ENCODE measurements at places on chromosomes 3 and 15.

DNA sequence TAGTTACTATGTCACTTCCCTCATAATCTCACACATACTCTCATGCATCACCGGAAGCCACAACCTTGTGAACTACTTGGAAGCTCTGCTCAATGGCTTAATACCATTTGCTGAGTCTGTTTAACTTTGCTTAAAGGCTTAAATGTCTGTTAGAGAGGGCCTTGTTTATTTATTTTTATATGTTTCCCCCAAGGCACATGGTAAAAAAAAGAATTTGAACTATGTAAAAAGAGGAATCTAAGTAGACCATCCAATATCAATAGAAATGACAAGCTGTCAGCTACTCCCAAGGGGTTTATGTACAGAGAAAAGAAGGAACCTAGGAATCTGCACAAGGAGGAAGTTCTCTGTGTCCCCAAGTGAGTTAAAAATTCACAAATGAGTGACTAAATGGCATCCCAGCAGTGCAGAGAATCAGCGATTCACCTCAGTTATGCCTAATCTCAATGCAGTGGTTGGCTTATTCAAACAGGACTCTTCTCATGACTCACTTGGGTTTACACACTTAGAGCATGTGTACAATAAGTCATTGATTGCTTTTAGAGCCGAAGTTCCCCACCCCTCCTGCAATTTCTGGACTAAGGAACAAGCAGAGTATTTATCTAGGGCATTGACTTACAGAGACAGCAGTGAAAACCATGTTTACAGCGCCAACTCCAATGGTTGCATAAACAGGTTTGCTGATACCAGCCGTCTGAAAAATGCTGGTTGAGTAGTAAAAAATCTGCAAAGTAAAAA, 24.4 kb downstream of the SLC2A2 start:
- DNase-seq: no peak

- no peak for DNase-seq
Measured at GRCh38 chr3:56693750-56694149, 10.7 kb upstream of the TASOR start.

GRCh38 chr15:44034933-44035624, 160.0 kb downstream of the FRMD5 start:
- no peak for DNase-seq

DNA sequence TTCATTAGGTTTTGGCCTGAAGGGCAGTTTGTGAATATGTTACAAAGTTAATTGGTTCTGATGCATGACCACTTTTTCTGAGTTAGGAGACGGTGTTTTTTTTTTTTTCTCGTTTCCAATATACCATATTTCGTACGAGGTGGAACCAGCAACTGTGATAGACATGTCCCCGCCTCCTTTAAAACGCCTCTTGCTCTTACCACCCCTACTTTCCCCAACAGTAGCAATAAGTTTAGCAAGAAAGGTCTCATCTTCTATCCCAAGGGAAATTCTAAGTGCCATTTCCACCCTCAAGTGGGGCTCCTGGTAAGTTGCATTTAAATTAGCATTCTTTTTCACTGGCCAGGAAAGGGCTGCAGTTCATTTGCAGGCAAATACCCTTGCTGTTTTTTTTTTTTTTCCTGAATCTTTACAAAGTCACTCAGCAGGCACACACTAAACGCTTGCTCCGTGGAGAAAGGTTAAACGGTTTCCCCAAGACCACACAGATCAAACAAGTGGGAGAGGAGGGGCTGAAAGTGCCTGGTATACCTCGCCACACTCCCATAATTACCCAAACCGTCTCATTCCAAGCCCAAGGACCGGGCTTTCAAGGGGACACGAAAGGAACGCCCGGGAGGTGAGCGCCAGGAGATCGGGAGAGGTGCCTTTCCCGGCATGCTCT, 39.5 kb upstream of the MGA start:
- DNase-seq: no peak

GRCh38 chr15:97903971-97904572, 56.4 kb upstream of the ARRDC4 start:
- DNase-seq: peak; percentile 49

- DNase-seq: no peak
Measured at GRCh38 chr3:64354221-64354620, 129.0 kb upstream of the PRICKLE2 start.

DNA sequence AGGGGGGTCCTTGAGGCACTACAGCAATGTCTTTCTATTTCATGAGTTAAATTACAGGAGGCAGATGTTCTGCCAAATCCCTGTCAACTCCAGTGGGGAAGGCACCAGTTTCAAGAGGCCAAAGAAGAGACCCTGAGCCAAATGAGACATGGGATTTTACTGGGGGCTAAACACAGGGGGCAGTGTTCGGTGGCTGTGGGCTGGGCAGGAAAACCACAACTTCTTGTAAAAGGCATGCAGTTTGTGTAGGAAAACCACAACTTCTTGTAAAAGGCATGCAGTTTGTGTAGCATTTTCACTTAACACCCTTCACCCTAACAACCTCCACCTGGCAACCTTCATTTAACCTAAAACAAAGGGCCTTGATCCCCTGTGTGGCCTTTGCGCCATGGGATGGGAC, 61.0 kb downstream of the POLR2M start:
- DNase-seq: no peak

DNA sequence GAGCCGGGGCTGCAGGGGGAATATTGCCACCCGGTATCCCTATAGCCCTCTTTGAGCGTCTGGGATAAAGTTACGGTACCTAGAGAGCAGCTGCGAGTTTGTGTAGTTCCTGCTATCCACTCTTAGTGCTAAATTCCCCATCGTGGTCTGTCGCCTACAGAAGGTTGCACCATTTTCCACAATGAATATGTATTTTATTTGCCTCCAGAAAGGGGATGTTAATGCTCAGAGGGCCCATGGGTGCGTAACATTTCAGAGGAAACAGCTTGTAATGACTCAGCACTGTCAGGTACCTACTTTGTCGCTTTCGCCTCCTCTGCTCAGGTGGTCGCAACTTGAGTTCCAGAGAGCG, 1.1 kb downstream of the SLCO3A1 start:
- peak; percentile 41 for DNase-seq

DNA sequence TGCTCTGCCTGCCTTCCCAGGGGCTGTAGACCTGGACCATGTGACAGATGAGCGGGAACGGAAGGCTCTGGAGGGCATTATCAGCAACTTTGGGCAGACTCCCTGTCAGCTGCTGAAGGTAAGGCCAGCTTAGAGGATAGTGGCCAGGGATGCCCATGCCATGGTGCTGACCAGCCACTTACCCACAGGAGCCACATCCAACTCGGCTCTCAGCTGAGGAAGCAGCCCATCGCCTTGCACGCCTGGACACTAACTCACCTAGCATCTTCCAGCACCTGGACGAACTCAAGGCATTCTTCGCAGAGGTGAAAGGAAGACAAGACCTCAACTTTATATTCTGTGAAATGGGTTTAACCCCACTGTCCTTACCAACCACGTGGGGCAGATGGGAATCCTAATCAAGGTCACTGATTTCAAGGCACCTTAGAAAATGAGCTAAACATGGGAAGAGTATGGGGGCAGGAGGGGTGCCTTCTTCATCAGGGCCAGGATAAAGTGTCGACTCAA, 26.7 kb downstream of the NBEAL2 start:
- no peak for DNase-seq

- no peak for DNase-seq
Measured at GRCh38 chr3:13021141-13022114, 51.8 kb downstream of the IQSEC1 start.

DNA sequence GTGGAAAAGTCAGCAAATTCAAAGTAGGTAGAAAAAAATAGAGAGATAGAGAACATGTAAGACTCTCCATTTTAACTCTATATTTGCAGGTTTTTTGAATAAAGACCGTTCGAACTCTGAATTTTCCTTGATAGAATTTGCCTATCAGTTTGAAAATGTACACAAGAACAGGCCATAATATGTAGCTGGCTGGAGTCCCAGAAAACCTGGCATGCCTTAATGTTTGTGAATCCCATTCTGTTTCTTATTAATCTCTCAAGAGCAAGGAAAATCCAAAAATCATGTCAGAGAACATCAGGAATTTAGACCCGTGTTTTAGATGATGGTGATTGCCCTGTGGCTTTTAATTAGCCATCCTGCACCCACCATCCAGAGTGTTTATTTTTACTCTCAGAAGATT, 7.2 kb upstream of the CFAP161 start:
- DNase-seq: no peak

GRCh38 chr3:196502775-196503195, 783 bp downstream of the RNF168 start:
- DNase-seq: peak; percentile 67

GRCh38 chr3:163273694-163274093, 1777.1 kb downstream of the OTOL1 start:
- DNase-seq: no peak

GRCh38 chr3:19734453-19734852, 199.6 kb downstream of the EFHB start:
- DNase-seq: no peak

GRCh38 chr3:147649475-147649874, 240.3 kb downstream of the ZIC1 start:
- DNase-seq: no peak

GRCh38 chr3:156795890-156796481, 30.2 kb upstream of the LEKR1 start:
- no peak for DNase-seq

GRCh38 chr15:25624504-25625177, 185.8 kb upstream of the UBE3A start:
- DNase-seq: no peak

- no peak for DNase-seq
Measured at GRCh38 chr3:197286678-197287077, 11.7 kb downstream of the DLG1 start.

- DNase-seq: no peak
Measured at GRCh38 chr3:45321607-45322391, 66.6 kb upstream of the LARS2 start.

- no peak for DNase-seq
Measured at GRCh38 chr15:60395276-60396011, 2.3 kb downstream of the ANXA2 start.

GRCh38 chr15:62712455-62712839, 330.1 kb upstream of the TPM1 start:
- DNase-seq: peak; percentile 5

DNA sequence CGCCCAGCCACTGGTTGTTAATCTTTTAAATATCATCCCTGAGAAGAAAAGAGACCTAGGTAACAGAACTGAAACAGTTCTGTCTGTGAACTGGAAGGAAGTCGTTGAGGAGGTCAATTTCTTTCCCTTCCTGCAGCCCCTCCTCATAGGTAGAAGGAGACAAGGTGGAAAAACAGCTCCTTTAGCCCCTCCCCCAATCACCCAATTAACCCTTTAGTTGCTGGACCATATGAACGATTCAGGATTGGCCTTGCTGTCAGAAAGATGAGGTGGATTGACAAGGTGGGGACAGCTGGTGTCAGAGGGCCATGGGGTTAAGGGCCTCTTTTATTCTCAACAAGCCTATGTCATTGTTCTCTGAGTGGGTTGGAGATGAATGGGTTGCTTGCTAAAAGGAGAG, 36.0 kb upstream of the ZNF445 start:
- DNase-seq: no peak

- DNase-seq: no peak
Measured at GRCh38 chr3:182092662-182093262, 381.0 kb downstream of the SOX2 start.

DNA sequence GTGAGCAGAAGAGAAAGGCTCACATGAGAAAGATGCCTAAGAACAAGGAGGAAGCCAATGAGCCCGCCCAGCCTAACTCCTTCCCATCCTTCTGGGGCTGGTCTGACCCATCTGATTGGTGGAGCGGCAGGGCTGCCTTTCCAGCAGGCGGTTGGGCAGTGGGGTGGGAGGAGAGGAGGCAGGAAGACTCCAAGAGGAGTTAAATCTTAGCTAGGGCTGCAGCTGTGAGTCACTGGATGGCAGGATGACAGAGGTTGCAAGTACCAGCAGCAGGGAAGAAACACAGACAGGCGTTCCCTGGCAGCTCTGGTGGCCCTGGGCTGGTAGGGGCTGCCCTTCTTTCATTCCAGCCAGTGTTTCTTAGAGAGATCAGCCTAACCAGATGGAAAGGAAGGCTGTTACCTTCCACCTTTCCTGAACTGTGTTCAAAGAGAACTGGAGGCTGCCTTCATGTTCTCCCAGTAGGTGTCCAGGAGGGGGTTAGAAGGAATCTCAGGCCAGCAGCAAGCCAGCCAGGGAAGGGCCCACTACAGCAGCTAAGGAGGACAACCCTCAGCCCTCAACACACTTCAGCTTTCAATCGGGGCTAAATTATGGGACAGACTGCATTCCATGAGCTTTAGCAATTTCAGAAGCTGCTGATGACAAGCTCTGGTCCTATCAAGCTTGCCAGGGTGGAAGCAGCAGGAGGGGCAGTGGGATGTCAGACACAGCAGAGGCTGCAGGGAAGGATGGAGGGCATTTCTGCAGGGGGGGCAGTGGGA, 50.3 kb downstream of the CHSY1 start:
- DNase-seq: peak; percentile 52

- DNase-seq: no peak
Measured at GRCh38 chr3:64163755-64164148, 61.5 kb downstream of the PRICKLE2 start.

DNA sequence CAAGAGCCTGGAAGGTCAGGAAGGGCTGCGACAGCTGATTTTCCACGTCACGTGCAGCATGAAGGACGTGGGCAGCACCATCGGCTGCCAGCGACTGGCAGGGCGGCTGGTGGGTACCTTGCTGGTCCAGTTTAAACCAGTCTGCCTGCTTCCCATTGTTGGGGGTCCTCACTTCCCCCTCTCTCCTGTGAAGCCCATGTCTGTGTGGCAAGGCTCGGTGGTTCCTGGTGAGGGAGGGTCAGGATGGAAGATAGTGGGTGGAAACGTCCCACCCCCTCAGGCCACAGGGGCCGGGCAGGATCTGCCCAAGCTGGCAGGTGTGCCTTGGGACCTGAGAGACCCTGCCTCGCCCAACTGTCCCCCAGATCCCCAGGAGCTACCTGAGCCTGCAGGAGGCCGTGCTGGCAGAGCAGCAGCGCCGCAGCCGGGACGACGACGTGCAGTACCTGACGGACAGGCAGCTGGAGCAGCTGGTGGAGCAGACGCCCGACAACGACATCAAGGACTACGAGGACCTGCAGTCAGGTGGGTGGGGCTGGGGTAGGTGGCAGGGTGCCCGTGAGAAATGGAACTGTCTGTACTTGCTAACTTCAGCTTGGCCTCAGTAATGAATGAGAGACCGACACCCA, 108.2 kb downstream of the LRRK1 start:
- DNase-seq: no peak

Measured in stimulated activated CD4-positive, alpha-beta T cell treated with anti-CD3 and anti-CD28 coated beads, Interleukin-15, amount 100 ng/mL, for 24 hours (primary cell).